ENCODE measurements at places on chromosomes 2 and 18.

DNA sequence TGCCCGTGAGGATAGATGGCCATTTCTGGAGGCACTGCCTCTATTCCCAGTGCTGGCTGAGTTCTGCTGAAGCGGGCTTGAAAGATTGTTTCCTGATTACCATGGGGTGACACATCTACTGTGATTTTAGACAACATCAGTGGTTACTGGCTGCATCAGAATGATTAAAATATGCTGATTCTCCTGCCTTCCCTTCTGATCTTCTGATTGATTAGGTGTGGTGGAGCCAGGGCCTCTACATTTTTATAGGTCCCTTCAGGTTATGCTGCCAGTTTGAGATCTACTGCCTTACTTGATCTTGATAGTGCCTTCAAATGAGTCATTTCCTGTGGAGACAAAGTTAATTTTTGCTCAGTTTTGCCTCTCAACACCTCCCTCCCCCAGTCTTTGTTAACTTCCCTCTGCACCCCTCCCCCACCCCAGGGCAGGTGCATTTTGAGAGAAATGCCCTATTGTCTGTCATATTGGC is 31.6 kb upstream of the SNORC start:
- DNase-seq, result peak; percentile 64

DNA sequence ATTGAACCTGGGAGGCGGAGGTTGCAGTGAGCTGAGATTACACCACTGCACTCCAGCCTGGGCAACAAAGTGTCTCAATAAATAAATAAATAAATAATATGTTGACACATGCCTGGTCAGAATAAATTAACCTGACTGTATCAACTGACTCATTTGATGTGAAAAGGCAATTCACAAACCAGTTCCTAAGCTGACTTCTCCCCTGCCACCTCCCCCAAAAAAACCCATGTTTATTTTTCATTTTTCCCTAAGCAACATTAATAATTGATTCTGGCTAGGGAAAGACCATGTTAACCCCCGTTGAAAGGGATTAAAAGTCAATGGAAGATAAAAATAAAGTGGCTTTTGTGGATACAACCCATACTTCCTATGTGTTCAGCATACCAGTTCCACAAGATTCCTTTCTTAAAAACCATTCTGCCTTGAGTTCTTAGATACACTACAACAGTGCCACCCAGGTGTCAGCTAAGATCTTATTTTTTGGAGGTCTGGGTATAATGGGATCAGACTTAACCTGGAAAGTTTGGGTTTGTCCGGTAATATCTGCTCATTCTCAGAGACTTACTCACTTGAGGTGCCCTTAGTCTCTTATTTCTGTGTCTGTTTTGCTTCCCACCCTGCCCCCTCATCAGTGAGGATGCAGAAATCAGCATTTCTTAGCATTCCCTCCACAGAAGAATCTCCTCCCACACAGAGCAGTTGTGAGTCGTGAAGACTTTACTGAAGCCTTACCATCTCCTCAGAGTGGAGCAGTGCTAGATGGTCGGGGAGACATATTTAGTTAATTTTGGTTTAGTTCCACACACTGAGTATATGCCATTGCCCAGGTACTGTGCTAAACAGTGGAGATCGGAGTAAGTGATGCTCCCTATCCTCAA is 10.1 kb upstream of the MCFD2 start:
- no peak for DNase-seq

- DNase-seq, result no peak
These were observed 230.1 kb upstream of the PXDN start for GRCh38 chr2:1974397-1974796.

DNA sequence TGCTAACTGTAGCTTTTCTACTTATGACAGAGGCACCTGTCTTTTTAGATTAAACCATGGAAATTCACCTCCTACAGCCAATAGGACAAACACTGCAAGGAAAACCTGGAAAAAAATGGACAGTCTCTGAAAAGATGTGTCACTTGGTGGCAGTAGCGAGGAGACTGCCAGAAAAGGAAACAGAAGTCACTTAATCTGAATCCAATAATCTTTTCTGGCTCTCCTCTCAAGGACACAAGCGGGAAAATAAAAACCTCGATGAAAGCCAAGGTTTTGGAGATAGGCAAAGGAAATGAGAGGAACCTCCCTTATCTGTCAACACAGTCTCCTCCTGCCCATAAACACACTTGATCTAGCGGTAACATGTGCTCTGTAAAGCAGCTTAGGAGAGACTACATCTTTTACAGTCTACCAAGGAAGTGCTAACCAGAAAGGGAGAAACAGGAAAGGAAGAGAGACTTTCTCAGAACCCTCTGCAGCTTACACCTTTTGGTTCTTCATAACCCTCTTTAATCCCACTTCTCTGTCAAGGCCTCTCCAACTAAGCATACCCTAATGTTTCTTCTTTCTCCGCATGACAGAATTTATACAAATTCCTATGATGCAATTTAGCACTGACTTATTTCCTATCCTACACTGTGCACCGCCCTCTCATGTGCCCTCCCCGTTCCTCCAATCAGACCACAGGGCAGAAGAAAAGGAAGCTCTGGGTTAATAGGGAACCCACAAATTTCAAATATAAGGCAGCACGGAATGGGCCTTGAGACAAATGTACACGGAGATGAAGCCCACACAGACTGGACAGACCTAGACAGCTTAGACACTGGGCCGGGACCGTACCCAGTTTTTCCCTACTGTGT is 52.8 kb downstream of the CLASP1 start:
- no peak for DNase-seq

- DNase-seq, result no peak
These were observed 41.0 kb downstream of the NPC1 start for GRCh38 chr18:23545247-23545789.

- DNase-seq, result no peak
These were observed 18.7 kb upstream of the LYPD6B start for GRCh38 chr2:149019768-149020167.

GRCh38 chr2:222159221-222159620 is 139.6 kb downstream of the PAX3 start:
- no peak for DNase-seq
